ENCODE measurements at places on chromosomes 1 and 21. TPM values are rescaled to one million over a fixed set of nuclear protein-coding genes. Genes with fewer than 3 reads are reported as not detected.

GRCh38 chr1:217003355-217003754 is 280.1 kb upstream of the ESRRG start:
- DNase-seq, result no peak

The SYCP1 gene
- total RNA-seq, result not detected

DNA sequence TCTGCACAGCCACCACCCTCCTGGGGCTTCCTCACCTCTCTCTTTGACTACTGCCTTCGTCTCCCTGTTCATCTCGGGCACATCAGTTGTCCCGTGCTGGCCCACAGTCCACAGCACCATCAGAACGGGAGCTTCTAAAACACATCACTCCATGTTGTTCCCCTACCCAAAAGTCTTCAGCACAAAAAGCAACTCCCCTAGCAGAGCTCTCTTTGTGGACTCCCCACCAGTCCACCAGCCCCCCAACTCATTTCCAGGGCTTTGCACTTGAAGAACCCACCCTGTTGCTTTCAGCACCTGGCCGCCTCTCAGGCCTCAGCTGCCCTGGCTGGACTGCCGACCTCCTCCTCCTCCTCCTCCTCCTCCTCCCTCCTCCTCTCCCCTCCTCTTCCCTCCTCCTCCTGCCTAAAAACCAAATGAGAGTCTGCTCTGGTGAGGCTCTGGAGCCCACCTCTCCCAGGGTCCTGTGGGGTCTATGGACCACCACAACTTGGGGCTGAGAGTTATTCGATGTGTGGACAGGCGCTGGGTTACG is 251.2 kb upstream of the VAMP3 start:
- DNase-seq, result no peak

The GPR25 gene
- not detected for total RNA-seq

GRCh38 chr1:209527993-209528717 is 55.4 kb upstream of the CAMK1G start:
- peak; percentile 3 for DNase-seq

The C1QC gene
- total RNA-seq, result 200 TPM

The UBE2U gene
- total RNA-seq, result not detected

DNA sequence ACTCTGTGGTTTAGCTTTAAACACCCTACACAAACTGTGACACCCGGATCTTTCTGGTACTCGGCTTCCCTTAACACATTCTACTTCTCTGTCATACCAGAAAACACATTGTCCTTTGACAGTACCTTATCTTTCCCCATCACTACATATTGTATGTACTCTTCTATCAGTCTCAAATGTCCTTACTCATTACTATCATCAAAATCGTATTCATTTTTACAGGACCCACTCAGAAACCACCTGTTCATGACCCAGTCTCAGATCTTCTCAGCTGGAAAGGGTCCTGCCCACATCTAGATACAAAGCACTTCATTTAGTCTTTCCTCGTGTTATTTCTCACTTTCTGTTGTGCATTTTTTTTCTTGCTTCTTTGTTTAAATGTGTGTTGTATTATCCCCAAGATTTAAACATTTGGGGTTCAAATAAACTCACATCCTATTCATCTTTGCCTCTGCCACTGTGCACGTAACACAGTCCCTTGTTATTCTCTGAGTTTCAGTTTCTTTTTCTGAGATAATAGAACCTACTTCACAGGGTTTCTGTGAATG is 27.7 kb downstream of the CD34 start:
- DNase-seq, result no peak

DNA sequence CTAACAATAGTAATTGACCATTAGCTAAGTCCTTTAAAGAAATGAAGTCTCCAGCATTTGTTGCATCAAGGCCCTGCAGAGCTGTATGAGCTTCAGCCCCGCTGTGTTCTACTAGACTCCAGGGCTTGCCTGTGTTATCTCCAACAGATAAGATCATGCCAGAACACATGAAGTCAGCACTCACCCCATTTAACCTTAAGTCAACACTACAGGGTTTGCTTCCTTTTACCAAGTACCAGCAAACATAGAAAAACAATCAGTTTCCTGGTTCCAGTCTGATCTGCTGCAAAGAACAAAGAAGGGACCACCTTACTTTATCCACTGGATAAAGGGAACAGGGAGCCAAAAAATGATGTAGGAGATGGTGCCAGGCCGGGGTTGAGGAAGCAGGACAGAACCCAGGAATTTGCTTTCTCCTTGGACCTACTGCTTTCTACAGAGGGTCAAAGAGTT is 41.3 kb upstream of the ENAH start:
- no peak for DNase-seq

The ZMYND12 gene
- 3.0 TPM for total RNA-seq

The HSPB7 gene
- total RNA-seq, result 78.0 TPM

The SPRR2E gene
- total RNA-seq, result not detected

GRCh38 chr1:176101951-176102642 is 105.0 kb downstream of the COP1 start:
- no peak for DNase-seq

The TRIM58 gene
- total RNA-seq, result 1.2 TPM

DNA sequence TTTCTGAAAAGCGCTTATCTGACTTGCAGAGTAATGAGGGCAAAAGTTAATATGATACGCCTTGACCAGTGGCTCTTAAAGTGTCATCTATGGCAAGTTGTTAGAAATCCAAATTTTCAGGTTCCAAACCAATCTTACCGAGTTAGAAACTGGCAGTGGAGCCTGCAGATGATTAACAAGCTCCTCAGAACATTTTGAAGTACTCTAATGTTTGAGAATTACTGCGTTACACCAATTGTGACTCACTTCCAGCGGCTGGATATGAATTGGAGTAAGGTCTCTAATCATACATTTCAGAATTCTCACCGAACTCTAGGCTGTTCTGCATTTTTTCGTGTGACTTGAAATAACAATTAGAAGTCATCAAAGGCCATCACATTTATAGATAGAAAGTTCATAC is 73.5 kb upstream of the TMPRSS15 start:
- no peak for DNase-seq

GRCh38 chr1:35641233-35641866 is at the start of gene PSMB2:
Gene PSMB2 (minus strand): TSS chr1:35641526. CDS start chr1:35641432, 94 bp downstream.
- DNase-seq, result peak; percentile 99

The GOLPH3L gene
- 62.8 TPM for total RNA-seq

GRCh38 chr1:40939320-40940059 is 40.0 kb upstream of the CTPS1 start:
- peak; percentile 18 for DNase-seq

DNA sequence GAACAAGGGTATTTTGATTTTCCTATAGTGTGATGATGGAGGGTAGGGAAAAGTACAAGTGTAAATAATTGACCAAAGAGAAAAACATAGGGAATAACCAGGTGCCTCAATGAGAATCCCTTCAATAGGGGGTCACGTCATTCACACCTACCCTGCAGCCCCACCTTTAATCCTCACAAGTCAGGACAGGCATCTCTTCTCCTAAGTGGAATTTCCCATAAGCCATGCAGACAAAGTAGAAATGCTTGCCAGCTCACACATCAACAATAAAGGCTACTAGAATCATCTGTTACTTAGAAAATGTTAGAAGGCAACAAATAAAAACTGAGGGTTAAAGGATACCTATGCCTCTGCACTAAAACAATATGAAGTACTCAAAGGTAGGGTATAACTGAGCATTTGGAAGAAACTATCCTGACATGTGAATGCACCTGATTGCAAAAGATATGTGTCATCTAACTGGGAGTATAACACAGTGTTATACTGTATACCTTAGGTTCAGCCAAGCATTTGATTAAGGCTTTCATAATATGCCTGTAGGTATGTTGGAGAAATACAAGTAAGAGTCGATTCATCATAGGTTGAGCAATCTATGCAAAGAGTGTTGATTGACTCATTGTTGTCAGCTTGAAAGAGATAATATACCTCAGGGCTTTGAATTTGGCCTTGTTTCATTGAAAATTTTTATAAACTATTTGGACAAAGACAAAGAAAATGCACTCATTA is 32.4 kb upstream of the ATP1A1 start:
- no peak for DNase-seq

DNA sequence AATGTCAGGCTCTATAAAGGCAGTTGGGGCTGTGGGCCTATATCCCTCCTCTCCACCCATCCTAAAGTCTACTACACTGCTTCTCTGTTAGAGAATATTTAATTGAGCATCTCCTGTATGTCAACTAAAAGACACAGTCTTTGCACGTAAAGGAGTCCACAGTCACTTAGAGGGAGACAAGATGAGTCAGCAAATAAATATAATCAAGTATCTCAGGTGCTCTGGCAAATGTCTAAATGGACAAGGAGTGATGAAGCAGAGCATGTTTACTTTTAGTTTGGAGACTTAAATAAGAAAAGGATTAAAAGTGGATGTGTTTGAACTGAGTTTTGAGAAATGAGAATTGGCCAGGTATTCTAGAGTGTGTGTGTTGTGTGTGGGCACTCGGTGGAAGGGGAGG is 41.8 kb upstream of the RAP1A start:
- DNase-seq, result no peak
